ENCODE measurements at places on chromosomes 6 and 20. TPM values are rescaled to one million over a fixed set of nuclear protein-coding genes. Genes with fewer than 3 reads are reported as not detected.

- no peaks in the 10 kb centered on the region for H3K36me3 ChIP-seq
- DNase-seq = no peak
- no peaks in the 10 kb centered on the region for H3K27me3 ChIP-seq
- H3K27ac ChIP-seq = no peak overlapping the region
Observed at GRCh38 chr6:151630387-151630786, 136.6 kb downstream of the CCDC170 start.

DNA sequence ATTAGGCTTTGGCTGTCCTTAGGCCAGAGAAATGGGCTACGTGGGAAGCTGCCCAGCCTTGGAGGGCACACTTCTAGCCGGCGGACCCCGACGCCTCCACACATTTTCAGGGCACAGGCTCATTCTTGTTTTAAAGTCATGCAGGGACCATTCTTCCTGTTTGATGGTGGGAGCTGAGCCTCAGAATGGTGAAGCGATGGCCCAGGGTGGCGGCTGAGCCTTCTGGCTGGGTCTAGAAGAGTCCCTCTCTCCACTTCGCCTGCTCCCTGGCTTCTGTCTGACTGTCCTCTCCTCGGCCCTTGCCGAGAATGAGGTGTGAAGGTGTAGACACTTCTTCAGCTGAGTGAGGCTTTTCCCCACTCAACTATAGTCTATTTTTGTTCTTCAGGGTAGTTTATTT, 114.4 kb downstream of the SULF2 start:
- no peaks in the 10 kb centered on the region for H3K4me1 ChIP-seq
- peak; percentile 25 for DNase-seq
- no peaks in the 10 kb centered on the region for H3K36me3 ChIP-seq
- H3K27me3 ChIP-seq = no peaks in the 10 kb centered on the region

GRCh38 chr6:48568856-48569255, 457.9 kb upstream of the PTCHD4 start:
- H3K36me3 ChIP-seq = no peaks in the 10 kb centered on the region
- H3K27ac ChIP-seq = no peak overlapping the region
- no peak for DNase-seq
- no peaks in the 10 kb centered on the region for H3K27me3 ChIP-seq
- H3K4me3 ChIP-seq = no peak overlapping the region
- H3K4me1 ChIP-seq = no peaks in the 10 kb centered on the region

DNA sequence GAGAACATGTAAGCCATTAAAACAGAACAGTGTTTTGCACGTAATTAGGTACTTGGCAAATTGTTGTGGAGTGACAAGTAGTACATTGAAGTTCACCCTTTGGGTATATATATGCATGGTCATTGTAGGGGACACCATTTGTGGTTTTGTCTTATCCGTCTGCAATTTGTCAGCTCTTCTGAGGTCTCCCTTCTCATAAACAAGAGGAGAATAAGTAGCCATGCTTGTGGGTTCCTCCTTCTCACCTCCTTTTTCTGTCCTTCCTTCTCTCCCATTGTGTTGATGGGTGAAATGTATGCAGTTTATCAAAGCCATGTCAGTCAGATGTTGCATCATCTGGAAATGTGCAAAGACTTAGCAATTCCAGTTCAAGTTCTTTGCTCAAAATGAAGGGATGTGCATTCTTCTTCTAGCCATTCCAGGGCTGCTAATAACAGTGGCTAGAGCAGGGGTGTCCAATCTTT, 70.9 kb downstream of the QKI start:
- H3K4me3 ChIP-seq = no peak overlapping the region
- peaks cover 54% of the 10 kb centered on the region for H3K4me1 ChIP-seq
- no peaks in the 10 kb centered on the region for H3K27me3 ChIP-seq
- DNase-seq = no peak
- no peaks in the 10 kb centered on the region for H3K36me3 ChIP-seq
- H3K27ac ChIP-seq = no peak overlapping the region

- no peaks in the 10 kb centered on the region for H3K4me1 ChIP-seq
- H3K36me3 ChIP-seq = no peaks in the 10 kb centered on the region
- no peaks in the 10 kb centered on the region for H3K27me3 ChIP-seq
- DNase-seq = no peak
- no peak overlapping the region for H3K27ac ChIP-seq
- no peak overlapping the region for H3K4me3 ChIP-seq
Observed at GRCh38 chr6:112396221-112396620, 49.1 kb downstream of the RFPL4B start.

GRCh38 chr20:8744228-8744844, 324.6 kb upstream of the PLCB4 start:
- DNase-seq = no peak
- no peaks in the 10 kb centered on the region for H3K4me1 ChIP-seq
- no peaks in the 10 kb centered on the region for H3K36me3 ChIP-seq
- H3K4me3 ChIP-seq = no peak overlapping the region
- no peaks in the 10 kb centered on the region for H3K27me3 ChIP-seq

DNA sequence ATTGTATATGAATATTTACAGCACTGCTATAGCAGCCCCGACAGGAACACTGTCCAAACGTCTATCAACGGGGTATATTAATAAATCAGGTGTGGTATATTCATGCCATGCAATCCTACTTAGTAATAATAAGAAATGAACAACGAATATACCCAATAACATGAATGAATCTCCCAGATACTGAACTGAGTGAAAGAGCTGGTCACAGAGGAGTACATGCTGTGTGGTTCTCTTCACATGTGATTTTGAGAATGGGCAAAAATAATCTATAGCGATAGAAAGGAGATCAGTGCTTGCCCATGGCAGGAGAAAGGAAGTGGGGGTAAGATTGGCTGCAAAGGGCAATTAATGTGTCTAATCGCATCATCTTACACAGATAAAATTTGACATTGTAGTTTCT, 3.7 kb upstream of the TAAR6 start:
- H3K4me3 ChIP-seq = no peak overlapping the region
- peaks cover 14% of the 10 kb centered on the region for H3K27me3 ChIP-seq
- H3K36me3 ChIP-seq = no peaks in the 10 kb centered on the region
- DNase-seq = no peak
- no peaks in the 10 kb centered on the region for H3K4me1 ChIP-seq

DNA sequence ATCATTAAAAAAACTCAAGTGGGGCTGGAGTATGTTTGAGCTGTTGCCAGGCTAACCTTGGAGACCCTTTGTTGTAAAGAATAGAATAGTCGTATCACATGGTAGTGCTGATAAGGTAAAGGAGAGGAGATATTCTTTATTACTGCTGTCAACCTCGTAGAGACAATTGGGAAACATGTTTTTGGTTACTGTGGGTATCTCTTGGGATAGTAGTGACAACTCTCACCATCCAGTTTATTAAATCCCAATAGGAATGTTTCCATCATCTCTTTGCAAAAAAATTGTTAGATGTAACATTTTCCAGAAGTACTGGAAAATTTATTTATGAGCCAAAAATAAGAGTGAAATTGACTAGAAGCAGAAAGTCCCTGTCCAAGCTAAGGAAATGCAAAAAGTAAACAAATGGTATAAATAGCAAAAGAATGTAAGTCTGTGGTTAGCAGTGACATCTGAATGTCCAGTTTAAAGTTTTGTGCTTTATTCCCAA, 829.3 kb upstream of the CITED2 start:
- no peak overlapping the region for H3K4me3 ChIP-seq
- H3K27me3 ChIP-seq = no peaks in the 10 kb centered on the region
- no peak overlapping the region for H3K27ac ChIP-seq
- no peak for DNase-seq
- H3K4me1 ChIP-seq = peaks cover 13% of the 10 kb centered on the region

DNA sequence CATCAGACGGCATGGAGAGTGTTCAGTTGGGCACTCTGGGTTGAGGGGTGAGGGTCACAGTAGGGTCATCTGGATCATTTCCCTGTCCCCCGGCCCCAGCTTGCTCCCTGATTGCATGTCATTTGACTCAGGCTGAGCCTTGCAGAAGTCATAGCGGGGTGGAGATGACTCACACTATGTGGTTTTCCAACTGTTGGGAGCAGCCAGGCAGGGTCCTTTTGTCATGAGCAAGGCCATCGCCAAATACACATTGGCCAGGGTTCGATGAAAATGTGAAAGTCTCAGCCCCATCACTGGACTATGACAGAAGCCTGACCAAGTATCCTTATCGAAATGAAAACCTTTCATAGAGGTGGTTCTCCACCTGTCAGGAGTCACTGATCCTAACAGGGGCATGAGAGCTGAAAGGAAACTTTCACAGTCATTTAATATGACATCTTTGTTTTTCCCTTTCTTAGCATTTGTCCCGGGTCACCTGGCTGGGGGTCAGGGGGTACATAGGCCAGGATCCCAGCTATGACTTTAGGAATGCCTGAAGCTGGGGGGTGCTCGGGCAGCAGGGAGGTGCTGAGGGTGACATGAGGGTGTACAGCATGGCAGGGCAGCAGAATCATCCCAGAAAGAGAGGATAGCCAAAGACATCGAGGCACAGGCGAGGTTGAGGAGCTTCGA, 70.2 kb upstream of the CD93 start:
- DNase-seq = peak; percentile 53
- H3K27ac ChIP-seq = peak overlapping the region; percentile 30
- no peak overlapping the region for H3K4me3 ChIP-seq
- H3K36me3 ChIP-seq = no peaks in the 10 kb centered on the region

GRCh38 chr20:18030020-18030419, 27.7 kb downstream of the OVOL2 start:
- no peak for DNase-seq
- H3K4me3 ChIP-seq = no peak overlapping the region
- H3K27ac ChIP-seq = no peak overlapping the region
- H3K27me3 ChIP-seq = no peaks in the 10 kb centered on the region

DNA sequence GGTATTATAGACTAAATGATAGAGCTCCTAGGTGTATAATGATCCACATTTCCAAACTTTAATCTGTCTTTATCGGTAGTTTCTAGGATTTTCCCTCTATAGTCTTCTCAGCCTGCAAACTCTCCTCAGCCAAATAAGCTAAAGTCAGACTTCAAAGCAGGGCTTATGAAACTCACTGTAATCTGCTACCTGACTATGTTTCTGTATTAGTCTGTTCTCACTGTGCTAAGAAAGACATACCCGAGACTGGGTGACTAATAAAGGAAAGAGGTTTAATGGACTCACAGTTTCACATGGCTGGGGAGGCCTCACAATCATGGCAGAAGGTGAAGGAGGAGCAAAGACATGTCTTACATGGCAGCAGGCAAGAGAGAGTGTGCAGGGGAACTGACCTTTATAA, 928.7 kb upstream of the ADGRB3 start:
- H3K36me3 ChIP-seq = no peaks in the 10 kb centered on the region
- no peak overlapping the region for H3K4me3 ChIP-seq
- H3K4me1 ChIP-seq = no peaks in the 10 kb centered on the region
- H3K27me3 ChIP-seq = no peaks in the 10 kb centered on the region
- no peak overlapping the region for H3K27ac ChIP-seq
- no peak for DNase-seq

DNA sequence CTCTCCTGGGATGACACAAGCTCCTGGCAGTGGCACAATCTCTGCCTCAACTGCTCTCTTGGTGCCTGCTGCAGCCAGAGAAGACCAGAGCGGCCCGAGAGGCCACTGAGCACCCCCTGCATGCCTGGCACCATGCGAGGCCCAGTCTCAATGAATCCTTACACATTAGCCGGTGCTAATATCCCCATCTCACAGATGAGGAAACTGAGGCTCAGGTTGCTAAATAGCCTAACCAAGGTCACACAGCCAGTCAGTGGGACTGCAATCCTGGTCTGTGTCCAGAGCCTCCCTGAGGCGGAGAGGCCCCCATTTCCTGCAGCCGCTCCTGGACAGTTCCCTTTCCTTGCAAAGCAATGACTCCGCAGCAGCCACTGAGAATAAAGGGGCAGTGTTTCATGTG, 81.2 kb downstream of the GRM4 start:
- DNase-seq = no peak
- H3K27me3 ChIP-seq = peaks cover 12% of the 10 kb centered on the region
- H3K27ac ChIP-seq = no peak overlapping the region
- no peak overlapping the region for H3K4me3 ChIP-seq

- H3K4me1 ChIP-seq = no peaks in the 10 kb centered on the region
- H3K36me3 ChIP-seq = no peaks in the 10 kb centered on the region
- H3K4me3 ChIP-seq = no peak overlapping the region
- H3K27me3 ChIP-seq = no peaks in the 10 kb centered on the region
- no peak overlapping the region for H3K27ac ChIP-seq
Observed at GRCh38 chr6:50404643-50405042, 308.7 kb upstream of the TFAP2D start.

DNA sequence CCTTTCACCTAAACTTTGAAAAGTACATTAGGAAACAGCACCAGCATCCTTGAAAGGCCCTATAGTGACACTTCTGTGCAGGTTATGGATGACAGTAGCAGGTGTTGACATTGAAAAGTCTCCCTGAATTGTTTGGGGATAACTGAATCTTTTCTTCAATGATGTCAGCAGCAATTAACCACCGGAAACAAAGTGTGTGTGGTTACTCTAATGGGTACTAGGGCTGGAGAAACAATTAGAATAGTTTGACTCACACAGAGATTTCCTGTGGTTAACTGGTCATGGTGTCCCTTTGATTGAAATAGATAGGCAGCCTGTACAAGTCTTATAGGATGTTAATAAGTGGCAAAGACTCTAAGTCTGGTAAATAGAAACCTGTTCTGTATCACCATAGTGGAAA, 189.1 kb downstream of the TBX18 start:
- no peak for DNase-seq
- H3K27me3 ChIP-seq = no peaks in the 10 kb centered on the region
- H3K27ac ChIP-seq = no peak overlapping the region
- H3K36me3 ChIP-seq = no peaks in the 10 kb centered on the region
- no peaks in the 10 kb centered on the region for H3K4me1 ChIP-seq

DNA sequence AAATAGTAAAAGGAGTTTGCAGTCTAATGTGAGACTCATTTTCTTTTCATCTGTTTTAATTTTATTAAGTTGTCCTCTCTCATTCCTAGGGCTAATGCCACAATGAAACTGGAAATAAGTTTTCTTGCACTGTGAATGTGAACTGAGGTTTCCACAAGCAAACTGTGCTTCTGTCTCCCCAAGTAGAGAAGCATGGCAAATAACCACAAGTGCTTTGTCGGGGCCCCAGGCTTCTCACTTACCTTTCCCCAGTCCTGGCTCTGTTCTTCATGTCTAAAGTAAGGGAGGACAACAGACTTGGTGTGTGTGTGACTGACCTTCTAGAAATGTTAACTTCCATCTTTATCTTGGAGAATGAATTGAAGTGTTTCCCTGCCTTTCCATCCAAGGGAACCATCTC, 80.8 kb downstream of the CBFA2T2 start:
- DNase-seq = no peak
- H3K4me1 ChIP-seq = peaks cover 25% of the 10 kb centered on the region
- no peak overlapping the region for H3K27ac ChIP-seq
- H3K4me3 ChIP-seq = no peak overlapping the region
- no peaks in the 10 kb centered on the region for H3K36me3 ChIP-seq

DNA sequence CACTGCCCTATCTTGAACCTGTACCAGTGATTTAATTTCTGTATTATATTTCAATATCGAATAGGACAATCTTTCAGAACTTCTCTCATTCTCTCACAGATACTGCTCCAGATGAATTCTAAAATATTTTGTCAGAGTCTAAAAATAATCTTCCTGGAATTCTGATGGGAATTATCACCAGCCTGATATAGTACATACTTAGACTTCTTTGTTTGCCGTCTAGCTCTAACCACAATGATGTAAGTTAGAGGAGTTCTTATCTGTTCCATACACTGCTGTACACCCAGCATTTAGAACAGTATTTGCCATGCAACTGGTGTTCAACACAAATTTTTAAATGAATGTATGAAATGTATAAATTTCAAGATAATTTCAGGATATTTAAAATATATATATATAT, 1.3 kb upstream of the HUS1B start:
- no peak for DNase-seq
- H3K27me3 ChIP-seq = no peaks in the 10 kb centered on the region
- no peak overlapping the region for H3K4me3 ChIP-seq
- H3K4me1 ChIP-seq = no peaks in the 10 kb centered on the region

The FAM217A gene
- total RNA-seq = not detected

The CST2 gene
- total RNA-seq = 25.4 TPM

The ZCCHC3 gene
- 15.5 TPM for total RNA-seq

The OLIG3 gene
- total RNA-seq = not detected

The ELMO2 gene
- total RNA-seq = 50.6 TPM

The RAET1L gene
- not detected for total RNA-seq

The TCP11 gene
- 0.28 TPM for total RNA-seq
